Kidney (tissue), 22 donors: ENCODE measurements at places on chromosomes 2 and 18. TPM values are rescaled to one million over a fixed set of nuclear protein-coding genes. Genes with fewer than 3 reads are reported as not detected.

DNA sequence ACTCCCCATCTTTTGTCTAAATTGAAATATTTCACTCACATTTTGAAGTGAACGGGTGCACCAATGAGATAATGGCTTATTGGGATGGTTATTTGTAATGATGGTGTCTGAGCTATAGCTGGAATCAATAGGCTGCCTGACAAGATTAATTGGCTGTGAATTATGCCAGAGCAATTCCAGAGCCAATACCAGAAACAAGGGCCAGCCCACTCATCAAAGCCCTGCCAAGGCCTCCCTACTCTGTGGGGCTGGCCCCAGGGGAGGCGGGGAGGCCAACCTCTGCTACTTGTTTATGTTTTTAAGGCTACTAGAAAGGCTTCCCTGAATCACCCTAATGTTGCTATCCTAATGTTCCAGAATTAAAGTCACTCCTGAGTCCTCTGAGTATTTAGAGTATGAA lies 29.1 kb upstream of the NEMP2 start:
- no peak for DNase-seq

- no peak for DNase-seq
These were observed 5.8 kb upstream of the MYOM1 start for GRCh38 chr18:3225588-3225987.

DNA sequence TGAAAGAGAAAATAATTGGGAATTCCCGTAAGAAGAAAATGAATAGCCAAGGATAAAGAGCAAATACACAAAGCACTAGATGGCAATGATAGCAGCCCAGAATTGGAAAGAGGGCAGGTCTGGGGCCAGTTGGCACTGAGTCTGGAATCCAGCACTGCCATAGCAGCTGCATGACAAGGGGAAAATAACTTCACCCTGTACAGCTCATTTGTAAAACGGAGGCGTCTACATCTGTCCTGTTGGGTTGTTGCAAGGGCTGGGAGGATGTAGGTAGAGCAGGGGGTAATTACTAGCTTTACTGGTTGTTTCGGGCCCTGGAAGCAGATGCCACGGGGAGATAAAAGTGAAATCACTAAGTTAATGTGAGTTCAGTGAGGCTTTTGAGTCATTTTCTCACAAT lies 110.0 kb upstream of the RASGRP3 start:
- DNase-seq = peak; percentile 50

DNA sequence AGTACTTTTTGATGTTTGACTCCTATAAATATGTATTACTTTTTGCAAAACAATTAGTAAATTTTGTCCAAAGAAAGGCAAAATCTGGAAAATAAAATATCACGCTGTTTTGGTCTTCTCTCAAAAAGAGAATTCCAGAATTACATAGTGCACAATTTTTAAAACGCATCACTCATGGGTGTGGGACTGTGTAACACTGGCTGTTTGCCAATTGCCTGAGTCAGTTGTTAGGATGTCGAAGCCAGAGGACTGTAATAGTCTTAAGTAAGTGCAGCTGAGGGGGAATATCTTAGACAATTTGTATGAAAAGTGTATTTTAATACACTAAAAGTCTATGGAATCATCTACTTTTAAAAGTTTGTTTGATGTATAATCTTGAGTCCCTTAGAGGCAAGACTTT lies 24.1 kb upstream of the EPHA4 start:
- DNase-seq = no peak

- DNase-seq = no peak
These were observed 298.2 kb upstream of the ZC3H15 start for GRCh38 chr2:186187854-186188253.

DNA sequence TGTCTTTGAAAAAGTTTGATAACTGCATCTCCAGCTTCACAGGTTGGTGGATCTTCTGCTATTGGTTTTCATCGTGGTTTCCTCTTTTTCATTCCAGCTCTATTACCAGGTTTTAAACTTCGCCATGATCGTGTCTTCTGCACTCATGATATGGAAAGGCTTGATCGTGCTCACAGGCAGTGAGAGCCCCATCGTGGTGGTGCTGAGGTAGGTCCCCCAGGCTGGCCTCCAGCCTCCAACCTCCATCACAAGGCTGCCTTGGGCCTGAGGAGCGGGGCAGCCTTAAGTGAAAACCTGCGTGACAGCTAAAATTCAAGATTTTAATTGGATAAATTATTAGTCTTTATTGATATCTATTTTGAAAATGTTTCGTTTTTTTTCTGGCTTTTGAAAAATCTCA lies 9.7 kb downstream of the SEC11C start:
- no peak for DNase-seq

GRCh38 chr2:43210467-43211303 lies 15.7 kb downstream of the ZFP36L2 start:
- peak; percentile 84 for DNase-seq

DNA sequence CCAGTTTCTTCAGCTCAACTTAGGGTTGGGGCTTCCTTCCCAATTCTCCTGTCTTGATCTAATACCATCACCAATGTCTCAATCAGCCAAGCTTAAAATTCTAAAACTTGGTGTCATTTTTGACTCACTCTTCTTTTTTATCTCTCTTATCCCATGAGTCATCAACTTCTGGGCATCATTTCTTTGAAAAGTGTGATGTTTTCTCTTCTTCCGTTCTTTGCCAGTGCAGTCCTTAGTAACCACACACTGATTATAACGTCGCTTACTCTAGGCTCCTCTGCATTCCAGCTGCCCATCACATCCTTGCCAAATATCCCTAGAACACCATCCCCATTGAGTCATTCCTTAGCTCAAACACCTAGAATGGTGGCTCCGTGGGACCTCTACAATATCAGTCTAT lies 27.4 kb upstream of the MRO start:
- DNase-seq = no peak

- DNase-seq = no peak
These were observed 8.7 kb upstream of the COLEC11 start for GRCh38 chr2:3586220-3586619.

- DNase-seq = no peak
These were observed 2.6 kb upstream of the STON1 start for GRCh38 chr2:48527226-48527885.

DNA sequence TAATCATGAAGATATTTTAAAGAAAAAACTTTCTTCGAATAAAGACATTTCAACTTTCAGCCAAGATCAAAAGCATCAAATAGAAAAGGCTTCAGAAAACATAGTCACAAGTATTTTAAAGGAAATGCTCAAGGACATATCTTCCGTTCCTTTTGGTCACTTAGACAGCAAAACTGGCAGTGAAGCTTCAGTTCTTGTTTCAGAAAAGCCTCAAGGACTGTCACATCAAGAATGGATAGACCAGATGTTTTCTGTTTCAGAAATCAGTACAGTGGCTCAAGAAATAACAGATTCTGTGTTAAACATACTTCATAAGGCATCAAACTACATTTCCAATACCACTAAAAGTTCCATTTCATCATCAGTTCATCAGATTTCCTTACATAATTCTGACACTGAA lies 51.8 kb downstream of the FSIP2 start:
- DNase-seq = no peak

GRCh38 chr2:74902281-74902860 lies 56.1 kb upstream of the POLE4 start:
- no peak for DNase-seq

GRCh38 chr2:12560618-12561017 lies 156.1 kb upstream of the TRIB2 start:
- no peak for DNase-seq

- no peak for DNase-seq
These were observed 92.6 kb upstream of the ITGA4 start for GRCh38 chr2:181364492-181365170.

GRCh38 chr2:101854877-101855276 lies 136.9 kb upstream of the IL1R2 start:
- DNase-seq = no peak

DNA sequence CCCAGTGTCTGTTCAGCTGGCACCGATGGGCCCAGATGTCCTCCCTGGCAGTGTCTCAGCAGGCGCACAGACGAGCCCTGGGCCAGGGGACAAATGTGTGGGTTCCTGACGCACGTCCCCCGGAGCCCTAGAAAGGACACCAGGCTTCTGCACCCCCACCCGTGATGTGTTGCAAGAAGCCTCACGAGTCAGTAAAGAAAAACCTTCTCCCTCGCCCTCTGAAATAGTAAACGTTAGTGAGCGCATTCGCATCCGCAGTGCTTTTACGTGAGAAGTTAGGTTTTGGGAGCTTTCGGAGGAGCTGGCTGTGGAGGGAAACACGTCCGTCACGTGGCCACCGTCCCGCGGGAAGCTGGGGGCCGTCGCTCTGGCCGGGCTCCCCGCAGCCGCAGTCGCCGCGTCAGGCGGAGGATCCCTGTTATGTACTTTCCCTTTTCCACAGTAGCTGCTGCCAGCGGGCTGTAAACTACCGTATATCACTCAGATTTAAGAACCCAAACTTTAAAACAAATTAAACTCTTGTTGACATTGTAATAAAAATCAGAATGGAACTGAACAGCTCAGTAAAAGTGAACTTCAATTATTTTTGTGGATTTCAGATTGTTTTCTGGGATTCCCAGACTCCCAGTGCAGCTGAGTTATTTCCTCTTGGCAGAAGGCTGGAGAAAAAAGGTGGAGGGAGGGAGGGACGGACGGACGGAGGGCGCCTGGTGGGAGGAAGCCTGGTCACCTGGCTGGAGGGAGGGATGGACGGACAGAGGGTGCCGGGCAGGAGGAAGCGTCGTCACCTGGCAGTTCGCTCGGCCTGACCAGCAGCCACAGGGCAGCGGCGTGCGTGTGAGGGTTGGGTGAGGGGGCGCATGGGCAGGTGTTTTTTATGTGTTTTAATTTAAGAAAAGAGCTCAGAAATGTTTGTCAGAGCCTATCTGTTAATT lies 112.1 kb downstream of the NFATC1 start:
- DNase-seq = peak; percentile 89

The CXCR1 gene
- not detected for polyA plus RNA-seq

The ZAP70 gene
- 0.37 TPM for polyA plus RNA-seq

The CD8B2 gene
- 0.71 TPM for polyA plus RNA-seq

The ALK gene
- not detected for polyA plus RNA-seq

The G6PC2 gene
- not detected for polyA plus RNA-seq

The TMEM247 gene
- not detected for polyA plus RNA-seq

The TRIB2 gene
- polyA plus RNA-seq = 29.6 TPM

The GCG gene
- not detected for polyA plus RNA-seq

The SPEG gene
- 13.1 TPM for polyA plus RNA-seq

The FOXI3 gene
- not detected for polyA plus RNA-seq

The TEX51 gene
- polyA plus RNA-seq = 2.1 TPM

The ATP6V1B1 gene
- polyA plus RNA-seq = 400 TPM
